ENCODE measurements at places on chromosomes 7 and 10.

DNA sequence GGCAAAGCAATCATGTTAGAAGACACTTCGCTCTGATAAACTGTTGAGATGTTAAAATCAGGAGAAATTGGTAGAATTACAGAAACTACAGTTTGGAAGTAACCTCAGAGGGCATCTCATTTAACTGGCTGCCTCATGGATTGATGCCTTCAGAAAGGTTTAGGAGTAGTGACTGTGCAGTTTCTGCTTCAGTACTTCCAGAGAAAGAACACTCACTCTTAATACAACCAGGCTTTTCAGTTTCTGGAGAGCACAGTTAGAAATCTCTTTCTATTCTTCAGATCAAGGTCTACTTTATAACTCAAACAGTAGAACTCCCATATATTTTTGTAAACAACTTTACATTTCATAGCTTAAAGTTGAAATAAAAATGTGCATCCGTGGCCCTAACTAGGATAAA is 1358.9 kb upstream of the LRRTM3 start:
- DNase-seq, result no peak

- no peak for DNase-seq
Measured at GRCh38 chr7:44264221-44264931, 61.0 kb downstream of the CAMK2B start.

DNA sequence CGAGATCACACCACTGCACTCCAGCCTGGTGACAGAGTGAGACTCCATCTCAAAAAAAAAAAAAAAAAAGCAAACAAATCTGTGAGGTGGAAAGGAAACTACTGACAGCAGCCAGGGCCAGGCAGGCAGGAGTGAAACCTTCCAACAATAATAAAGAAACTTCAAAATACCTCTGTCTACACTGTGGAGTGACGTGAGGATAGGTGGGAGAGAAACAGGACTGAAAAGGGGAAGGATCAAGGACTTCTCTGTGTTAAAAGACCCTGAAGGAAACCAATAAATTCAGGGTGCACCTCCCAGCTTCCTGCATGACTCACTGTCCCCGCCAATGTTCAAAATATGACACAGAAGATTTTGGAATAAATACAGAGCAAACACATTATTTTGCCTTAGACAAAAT is 82.9 kb downstream of the KIAA1549 start:
- no peak for DNase-seq

DNA sequence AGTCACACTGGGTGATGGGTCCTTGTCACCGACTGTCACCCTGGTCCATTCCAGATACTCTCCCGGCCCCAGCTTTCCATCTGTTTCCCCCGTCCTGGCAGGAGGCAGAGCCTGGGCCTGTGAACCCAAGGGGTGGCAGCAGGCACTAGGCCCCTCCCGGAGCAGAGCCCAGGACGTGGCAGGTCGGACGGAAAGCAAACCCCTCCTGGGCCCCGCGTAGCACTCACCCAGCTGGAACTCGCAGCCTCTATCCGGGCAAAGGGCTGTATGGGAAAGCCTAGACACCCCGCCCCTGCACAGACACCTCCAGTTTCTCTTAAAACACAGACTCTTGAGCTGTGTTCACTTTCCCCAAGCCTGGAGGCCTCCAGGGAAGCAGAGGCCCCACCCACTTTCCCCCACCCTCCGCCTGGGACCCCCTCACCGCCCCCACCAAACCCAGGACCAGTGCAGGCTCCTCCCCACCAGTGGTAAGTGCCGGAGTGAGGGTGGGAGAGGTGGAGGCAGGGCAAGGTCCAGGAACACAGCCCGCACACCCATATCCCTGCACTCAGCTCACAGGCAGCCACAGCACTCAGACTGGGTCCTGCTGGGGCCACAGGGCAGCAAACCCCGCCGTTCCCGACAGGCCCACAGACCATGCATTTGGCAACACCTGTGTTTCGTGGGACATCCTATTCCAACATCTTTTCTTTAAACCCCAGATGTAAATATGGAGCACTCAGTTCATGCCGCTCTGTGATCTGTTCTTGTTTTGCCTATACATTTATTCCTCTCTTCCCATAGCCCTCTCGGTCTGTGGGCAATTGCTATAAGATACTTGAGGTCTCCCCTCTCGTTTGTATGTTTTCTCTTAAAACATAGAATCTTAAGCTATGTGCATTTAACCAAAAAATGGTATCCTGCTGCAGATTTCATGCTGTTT is 98.2 kb upstream of the PDGFA start:
- DNase-seq, result no peak

GRCh38 chr7:97215556-97215955 is 98.1 kb downstream of the SDHAF3 start:
- no peak for DNase-seq

GRCh38 chr10:9305018-9305655 is 1250.6 kb downstream of the GATA3 start:
- DNase-seq, result no peak

GRCh38 chr7:55148571-55148970 is 129.8 kb downstream of the EGFR start:
- DNase-seq, result no peak
